DMS53 (cell line): ENCODE measurements at places on chromosomes 16 and 17.

- no peak for DNase-seq
Observed at GRCh38 chr16:25905810-25906209, 214.1 kb downstream of the HS3ST4 start.

GRCh38 chr17:64263000-64263766 is at the start of gene TEX2:
TEX2 (minus strand) TSS chr17:64263260; CDS start chr17:64214217, 49,043 bp downstream.
- DNase-seq: peak; percentile 94

DNA sequence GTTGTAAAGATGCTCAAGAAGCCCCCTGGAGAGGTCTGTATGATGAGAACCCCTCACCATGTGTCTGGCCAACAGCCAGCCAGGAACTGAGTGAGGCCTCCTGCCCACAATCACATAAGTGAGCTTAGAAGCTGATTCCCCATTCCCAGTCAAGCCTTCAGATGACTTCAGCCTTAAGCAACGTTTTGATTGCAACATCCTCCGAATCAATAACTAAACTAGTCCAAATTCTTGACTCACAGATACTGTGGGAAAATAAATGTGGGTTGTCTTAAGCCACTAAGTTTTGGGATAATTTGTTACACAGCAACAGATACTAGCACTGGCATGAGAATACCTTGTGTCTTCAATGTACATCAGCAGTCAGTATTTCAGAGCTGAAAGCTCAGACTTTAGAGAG is 54.5 kb upstream of the HS3ST4 start:
- no peak for DNase-seq

DNA sequence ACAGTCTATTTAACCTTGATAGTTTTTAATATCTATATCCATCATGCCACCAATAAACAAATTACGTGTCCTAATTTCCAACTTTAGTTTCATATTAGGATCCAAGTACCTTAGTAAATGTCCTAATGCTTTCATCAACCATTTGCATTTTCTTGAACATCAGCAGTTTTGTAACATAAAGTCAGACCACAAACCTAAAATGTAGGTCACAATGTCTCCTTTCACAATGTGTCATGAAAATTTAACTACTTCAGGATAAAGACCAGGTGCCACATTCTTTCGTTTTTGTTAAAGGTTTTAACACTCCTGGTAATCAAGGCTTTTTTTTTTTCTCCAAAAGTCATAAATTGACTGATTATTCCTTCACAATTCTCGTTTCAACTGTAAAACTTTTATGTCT is 310.7 kb upstream of the PMFBP1 start:
- DNase-seq: no peak

- DNase-seq: no peak
Observed at GRCh38 chr17:15418781-15419180, 48.6 kb downstream of the CDRT4 start.

DNA sequence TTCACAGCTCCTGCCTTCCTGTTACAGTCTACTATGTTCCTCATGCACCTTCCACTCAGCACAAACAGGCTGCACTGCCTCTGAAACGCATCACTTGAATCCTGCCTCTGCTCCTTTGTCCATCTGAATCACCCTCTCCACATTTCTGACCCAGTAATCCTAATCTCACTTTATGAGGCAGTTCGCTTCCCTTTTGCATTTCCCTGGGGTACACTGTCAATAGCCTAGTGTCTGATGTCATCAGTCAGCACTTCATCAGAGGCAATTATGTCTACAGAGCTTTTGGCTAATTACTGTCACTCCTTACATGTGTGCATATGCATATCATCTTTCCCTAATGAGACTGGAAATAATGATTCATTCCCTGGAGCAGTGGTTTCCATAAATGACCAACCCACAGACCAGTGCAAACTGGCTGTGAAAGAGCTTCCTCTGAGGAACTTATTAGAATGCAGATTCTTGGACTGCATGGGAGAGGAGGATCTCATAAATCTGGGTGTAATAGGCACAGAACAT is 23.6 kb downstream of the CA4 start:
- no peak for DNase-seq

DNA sequence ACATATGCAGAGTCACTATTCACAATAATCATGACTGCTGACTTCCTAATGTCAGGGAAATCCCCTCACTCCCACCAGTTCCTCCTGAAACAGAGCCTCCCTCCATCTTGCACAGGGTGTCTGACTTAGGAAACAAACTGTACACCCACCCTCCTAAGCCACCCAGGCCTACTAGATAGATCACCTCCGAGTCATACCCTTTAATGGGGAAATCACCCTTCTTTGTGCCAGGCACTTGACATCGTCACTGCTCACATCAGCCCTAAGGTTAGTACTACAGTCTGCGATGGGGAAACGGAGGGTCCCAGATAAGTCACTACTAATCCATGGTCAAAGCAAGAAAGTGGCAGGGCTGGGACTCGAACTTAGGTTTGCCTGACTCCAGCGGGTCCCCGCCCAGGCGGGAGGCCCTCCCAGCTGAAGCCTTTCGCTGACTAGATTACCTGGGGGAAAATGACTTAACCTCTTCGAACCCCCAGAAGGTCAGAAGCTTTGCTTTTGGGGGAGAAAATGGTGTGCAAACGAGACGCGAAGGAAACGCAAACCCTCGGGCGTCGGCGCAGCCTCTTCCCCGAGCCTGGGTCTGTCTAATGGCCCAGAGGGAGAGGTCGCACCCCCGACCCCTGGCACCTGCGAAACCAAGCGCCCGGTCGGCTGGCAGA is 3.4 kb upstream of the MLLT6 start:
- DNase-seq: no peak

GRCh38 chr17:70102531-70102930 is 27.5 kb downstream of the KCNJ16 start:
- no peak for DNase-seq

GRCh38 chr17:81066072-81066471 is 31.1 kb downstream of the BAIAP2 start:
- no peak for DNase-seq

DNA sequence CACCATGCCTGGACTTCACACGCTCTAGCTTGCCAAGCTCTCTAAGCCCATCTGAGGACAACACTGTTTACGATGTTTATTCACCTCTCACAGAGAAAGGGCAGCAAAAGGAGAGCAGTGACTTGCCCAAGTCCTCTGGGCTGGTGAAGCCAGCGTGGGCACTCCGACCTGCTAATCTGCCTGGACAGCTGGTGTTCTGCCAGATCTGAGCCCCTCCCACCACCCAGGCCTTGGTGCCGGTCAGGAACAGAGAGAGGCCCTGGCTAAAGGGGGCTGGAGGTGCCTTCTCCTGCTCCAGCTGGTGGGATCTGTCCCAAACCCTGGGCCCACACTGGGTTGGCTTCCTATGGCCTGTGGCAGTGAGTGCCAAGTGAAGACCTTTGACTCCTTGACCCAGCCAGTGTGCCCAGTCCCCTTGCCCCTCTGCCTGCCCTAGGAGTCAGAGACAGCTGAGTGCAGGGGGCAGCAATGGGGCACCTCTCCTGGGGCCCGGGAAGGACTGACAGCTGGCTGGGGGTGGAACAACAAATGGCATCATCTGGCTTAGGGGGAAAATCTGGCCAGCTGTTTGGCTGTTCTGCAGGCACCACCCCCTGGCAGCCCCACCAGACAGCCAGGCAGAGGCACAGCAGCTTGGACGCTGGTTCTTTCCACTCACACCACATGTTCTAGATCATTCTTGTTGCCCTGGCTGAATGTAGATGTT is 1.8 kb upstream of the SLC4A1 start:
- no peak for DNase-seq

GRCh38 chr17:78822552-78822951 is 18.1 kb downstream of the USP36 start:
- no peak for DNase-seq

DNA sequence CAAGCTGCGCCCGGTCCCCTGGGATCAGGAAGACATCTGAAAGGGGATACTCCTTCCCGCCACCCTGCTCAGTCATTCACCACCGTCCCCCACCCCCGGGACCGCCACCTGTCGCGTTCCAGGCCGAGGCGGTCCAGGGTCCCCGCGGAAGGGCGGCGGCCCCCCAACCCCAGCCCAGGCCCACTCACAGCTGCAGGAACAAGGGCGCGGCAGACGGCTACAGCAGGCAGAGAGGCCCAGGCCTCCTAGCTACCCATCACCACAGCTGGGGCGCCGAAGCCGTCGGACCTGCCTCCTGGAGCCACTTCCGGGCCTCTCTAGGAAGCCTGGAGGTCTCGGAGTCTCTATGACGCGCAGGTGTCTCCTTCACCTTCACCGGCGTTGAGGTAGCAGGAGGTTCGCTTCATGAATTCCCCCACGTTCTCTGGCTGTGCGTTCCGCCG is at the start of gene SDR42E1:
Gene SDR42E1 (minus strand): TSS at position 272 of the 443 bp plus-strand sequence. CDS start 10,612 bp downstream, outside the sequence.
- DNase-seq: peak; percentile 95

DNA sequence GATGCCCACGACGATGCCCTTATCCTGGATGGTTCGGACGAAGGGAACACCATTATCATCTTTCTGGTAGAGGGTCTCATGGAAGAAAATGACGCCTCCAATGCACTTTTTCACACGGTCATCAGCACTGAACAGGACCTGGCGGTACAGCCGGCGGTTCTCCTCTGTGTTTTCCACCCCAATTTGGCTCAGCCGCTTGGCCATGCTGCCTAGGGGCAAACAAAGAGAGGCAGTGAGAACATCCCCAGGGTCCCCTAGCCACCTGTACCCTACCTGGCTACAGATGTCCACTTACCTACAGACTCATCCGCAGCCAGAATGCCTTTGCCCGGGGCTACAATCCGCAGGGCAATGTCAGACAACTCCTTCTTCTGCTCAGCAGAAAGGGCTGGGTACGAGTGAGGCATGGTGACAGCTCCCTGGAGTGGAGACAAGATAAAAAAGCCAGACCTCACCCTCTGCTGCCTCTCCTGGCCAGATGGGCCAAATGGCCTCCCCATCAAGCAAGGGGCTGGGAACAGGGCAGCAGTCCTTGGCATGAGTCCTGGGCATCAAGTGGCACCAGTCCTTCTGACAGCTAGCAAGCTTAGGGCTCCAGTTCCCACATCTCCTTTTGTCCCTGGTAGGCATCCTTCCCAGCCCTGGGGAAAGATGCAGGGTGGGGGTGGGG is 1.4 kb downstream of the ALDOC start:
- DNase-seq: peak; percentile 14

DNA sequence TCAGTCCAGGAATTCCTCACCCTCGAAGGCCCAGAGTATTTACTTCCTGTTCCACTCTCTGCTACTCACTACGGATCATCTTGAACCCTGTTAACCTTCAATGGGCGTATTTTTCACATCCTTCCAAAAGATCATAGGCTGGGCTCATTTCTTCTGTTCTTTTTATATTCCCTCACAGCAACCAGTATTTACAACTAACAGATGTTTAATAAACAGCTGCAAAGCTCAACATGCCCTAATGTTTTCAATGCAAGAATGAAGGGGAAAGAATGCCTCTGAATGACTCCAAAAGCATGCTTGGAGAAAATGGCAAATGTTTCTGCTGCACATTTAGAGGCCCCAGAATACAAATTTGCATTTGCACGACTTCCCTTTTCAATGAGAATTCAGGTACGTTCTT is 174.9 kb downstream of the ZFHX3 start:
- no peak for DNase-seq

GRCh38 chr17:41777157-41777573 is 9.3 kb downstream of the JUP start:
- DNase-seq: peak; percentile 80

GRCh38 chr17:81400154-81400977 is 5.1 kb downstream of the BAHCC1 start:
- peak; percentile 71 for DNase-seq

GRCh38 chr16:410516-411178 is 9.0 kb downstream of the DECR2 start:
- no peak for DNase-seq

DNA sequence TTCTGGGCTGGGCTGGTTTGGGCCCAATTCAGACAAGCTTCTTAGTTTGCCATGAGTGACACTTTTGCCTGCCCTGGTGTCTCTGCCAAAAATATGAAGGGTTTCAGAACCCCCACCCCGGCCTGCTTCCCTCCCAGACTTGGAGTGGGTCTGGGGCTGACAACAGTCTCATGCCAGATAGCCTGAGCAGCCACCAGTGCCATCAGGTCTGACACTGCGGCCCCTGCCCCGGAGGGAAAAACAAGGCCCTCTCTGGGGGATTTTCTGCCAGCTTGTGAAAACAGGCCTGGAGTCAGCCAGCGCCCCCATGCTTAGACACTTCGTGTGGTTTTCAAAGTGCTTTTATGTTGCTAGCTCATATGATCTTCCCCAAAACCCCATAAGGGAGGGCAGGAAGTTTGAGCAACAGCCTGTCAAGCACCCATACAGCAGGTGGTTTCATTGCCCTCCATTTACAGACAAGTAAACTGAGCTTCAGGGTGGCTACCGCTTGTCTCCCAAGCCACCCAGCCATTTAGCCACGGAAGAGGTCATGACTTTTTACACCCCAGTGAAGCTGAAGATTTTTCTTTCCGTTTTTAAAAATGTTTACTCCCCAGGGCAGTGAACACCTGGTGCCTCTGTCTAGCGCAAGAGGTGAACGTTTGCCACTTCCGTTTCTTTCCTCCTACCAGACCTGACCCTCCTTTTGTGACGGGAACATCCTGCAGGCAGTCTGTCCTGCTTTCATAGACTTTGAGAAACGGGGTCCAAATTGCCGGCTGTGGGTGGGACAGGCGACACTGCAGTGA is 300.6 kb downstream of the SEC14L1 start:
- peak; percentile 53 for DNase-seq

DNA sequence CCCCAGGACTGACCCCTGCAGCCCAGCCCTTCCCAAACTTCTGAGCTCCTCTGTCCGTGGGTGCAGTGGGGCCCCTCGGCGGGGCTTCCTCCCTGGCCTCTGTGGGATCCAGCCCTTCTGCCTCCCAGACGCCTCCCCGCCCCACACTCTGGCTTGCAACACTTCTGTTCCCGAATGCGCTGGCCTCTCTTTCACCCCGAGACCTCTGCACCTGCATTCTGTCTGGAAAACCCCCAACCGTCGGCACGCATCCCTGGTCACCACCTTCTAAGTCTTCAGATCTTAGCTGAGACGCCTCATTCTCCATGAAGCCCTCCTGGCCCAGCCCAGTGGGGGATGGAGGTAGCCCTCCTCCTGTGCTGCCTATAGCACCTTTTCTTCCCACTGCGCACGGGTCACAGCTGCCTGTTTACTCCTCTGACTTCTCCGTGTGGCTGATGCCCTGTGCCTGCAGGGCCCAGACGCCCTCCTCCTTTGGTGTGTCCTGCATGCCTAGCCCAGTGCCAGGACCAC is 26.4 kb downstream of the TMEM235 start:
- no peak for DNase-seq

DNA sequence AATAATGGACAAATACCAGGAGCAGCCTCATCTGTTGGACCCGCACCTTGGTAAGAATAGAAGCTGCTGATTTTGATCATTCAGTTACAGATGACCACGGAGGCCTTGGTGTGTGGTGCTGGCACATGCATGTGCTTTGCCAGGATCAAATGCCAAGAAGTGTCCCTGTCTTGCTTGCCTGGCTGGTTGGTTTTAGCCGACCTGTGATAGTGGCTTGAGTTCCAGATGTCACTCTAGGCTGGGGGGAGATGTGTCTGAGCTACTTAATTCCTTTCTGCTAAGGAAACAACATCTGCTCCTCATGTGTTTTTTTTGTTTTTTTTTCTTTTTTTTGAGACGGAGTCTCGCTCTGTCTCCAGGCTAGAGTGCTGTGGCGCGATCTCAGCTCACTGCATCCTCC is 4.3 kb downstream of the TBCD start:
- no peak for DNase-seq

- DNase-seq: peak; percentile 91
Observed at GRCh38 chr17:29589524-29590410, at the start of gene GIT1. GIT1 (minus strand) TSS chr17:29589648; CDS start chr17:29589378, 270 bp downstream.

- no peak for DNase-seq
Observed at GRCh38 chr16:57226701-57227621, 18.1 kb upstream of the ARL2BP start.
